ENCODE measurements at places on chromosomes 6 and 20.
A peak's percentile ranks its signal among the peaks of the same experiment; 100 is the strongest.

- DNase-seq = no peak
Measured at GRCh38 chr6:13407709-13408695, 79.4 kb downstream of the GFOD1 start.

- peak; percentile 32 for DNase-seq
Measured at GRCh38 chr20:47985092-47985850, 200.0 kb upstream of the SULF2 start.

GRCh38 chr6:69343851-69344250 lies 453.0 kb downstream of the LMBRD1 start:
- no peak for DNase-seq

- no peak for DNase-seq
Measured at GRCh38 chr6:31178143-31179041, 7.9 kb upstream of the POU5F1 start.

DNA sequence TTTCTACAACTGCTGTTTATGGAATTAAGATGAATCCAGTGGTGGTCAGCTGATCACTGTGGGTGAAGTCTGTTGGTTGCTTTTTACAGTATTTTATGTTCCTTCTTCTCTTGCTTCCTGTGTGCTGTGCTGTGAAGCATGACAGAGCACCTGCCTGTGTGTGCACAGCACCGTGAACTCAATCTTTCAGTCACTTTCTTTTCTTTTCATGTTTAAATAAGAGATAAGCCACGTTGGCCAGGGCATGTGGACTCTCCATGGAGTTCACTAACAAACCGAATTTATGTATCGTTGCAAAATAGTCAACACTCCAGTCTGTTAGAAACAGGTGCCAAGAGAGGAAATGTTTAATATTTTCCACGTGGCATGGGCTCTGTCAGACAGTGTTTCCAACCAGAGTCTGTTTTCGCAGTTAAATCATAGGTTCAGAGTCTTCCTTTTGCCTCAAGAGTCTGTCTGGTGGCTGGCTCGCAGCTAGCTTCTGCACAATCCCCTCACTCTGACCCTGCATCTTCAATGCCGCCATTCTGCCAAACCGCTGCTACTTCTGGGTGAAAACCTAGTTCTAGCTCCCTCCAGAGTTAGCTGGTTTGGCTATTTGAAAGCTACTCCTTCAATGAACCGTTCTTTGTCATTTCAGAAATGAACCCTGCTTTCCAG lies 73.2 kb downstream of the QRSL1 start:
- no peak for DNase-seq

DNA sequence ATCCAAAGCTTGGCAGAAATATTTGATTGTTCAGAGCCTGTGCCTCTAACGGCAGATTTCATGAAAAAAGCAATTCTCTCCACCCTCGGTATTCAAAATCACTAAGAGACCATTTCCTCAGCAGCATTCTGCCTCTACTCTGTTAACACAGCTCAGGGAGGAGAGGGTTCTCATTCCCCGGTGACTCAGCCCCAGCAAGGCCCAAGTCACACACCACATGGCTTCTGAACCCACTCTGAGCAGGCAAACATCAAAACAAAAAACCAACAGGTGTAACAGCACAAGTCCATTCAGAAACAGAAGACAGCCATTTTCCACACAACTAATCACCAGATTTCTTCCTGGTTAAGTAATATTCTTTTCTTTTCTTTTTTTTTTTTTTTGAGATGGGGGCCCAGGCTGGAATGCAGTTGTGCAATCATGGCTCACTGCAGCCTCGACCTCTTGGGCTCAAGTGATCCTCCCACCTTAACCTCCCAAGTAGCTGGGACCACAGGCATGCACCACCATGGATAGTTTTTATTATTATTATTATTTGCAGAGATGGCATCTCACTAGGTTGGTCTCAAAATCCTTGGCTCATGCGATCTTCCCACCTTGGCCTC lies 55.4 kb downstream of the GFOD1 start:
- DNase-seq = no peak

DNA sequence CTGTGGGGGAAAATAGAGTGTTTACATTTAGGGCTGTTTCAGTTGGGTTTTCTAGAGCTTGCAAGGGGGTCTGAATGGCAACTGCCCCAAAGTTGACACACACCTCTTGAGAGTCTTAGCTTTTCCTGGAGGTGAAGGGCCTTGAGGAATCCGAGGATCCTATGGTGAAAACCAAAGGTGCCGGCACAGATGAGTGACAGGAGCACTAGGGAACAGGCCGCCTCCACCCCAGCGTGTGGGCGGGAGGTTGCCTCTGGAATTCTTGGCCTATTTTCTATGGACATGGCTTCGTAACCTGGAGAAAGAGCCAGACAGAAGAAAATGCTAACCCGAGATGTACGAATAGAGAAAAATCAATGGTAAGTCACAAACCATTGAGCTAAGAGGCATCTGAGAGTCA lies 283.2 kb upstream of the FOXQ1 start:
- no peak for DNase-seq

- DNase-seq = no peak
Measured at GRCh38 chr6:34466242-34467185, 638 bp downstream of the PACSIN1 start.

- DNase-seq = no peak
Measured at GRCh38 chr6:169604076-169604475, 97.8 kb downstream of the WDR27 start.

DNA sequence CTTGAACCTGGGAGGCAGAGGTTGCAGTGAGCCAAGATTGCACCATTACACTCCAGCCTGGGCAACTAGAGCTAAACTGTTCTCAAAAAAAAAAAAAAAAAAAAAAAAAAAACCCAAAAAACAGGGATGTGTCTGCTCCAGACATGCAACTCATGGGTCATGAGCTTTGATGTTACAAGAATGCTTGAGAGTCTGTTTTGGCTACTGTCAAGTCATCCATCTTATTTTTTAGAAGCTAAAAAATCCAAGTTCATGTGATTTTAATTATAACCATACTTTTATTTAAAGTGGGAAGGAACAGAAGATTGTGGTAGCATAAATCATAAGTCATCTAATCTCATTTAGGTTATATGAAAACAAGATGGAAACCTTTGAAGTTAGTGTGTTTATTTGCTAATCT lies 120.6 kb downstream of the PDE7B start:
- no peak for DNase-seq

DNA sequence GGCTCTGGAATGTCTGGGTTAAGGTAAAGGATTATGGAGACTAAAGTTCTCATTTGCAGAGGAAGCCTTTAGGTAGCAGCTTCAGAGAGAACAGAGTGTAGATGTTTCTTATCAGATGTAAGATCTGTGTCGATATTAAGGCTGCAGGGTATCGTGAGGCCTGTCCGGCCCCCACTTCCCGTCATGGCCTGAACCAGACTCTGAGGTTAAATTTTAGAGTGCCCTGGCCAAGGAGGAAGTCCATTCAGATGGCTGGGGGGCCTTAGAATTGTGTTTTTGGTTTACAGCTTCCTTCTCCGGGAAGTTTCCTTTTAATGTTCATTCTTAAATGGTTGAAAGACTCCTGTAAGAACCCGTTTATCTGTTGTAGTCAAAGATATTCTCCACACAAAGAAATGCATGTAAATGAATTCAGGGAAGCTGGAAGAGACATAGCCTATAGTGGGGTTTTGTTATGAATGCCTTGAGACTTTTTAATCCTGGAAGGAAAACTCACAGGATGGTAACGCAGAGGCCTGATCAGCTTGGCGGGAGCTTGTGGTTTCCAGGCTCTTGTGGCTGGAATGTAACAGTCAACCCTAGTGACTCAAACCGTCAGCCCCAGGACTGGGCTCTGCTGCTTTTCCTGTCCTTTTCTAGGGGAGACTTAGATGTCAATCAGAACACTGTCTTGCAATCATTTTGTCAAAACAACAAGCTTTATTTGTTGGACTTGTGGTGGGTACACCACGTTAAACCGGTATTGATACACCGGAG lies 34.7 kb downstream of the KIF25 start:
- peak; percentile 35 for DNase-seq

DNA sequence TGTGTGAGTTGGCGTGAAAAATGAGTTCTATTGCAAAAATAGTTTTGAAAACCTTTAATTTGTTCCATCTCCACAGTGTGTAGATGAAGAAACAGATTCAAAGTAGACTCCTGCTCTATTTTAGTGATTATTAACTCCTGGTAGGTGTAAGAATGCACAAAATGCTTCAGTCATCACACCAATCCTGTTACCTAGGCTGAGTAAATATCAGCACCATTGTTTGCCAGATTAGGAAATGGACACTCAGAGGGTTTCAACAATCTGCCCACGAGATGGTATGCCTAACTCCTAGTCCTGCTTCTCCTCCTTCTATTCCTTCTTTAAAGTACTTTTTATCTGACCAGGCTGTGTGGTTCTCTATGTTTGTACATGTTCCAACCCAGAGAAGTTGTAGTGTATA lies 108.9 kb upstream of the AHI1 start:
- no peak for DNase-seq

GRCh38 chr6:168372889-168373288 lies 53.3 kb upstream of the DACT2 start:
- no peak for DNase-seq

- peak; percentile 67 for DNase-seq
Measured at GRCh38 chr20:63652192-63652980, 838 bp downstream of the STMN3 start.

GRCh38 chr20:37922016-37922415 lies 19.1 kb downstream of the VSTM2L start:
- no peak for DNase-seq

- no peak for DNase-seq
Measured at GRCh38 chr6:13302751-13303667, 25.3 kb downstream of the TBC1D7 start.

GRCh38 chr20:24489631-24490260 lies 20.3 kb downstream of the SYNDIG1 start:
- no peak for DNase-seq

- DNase-seq = no peak
Measured at GRCh38 chr6:83432636-83433035, 1.8 kb upstream of the ME1 start.

DNA sequence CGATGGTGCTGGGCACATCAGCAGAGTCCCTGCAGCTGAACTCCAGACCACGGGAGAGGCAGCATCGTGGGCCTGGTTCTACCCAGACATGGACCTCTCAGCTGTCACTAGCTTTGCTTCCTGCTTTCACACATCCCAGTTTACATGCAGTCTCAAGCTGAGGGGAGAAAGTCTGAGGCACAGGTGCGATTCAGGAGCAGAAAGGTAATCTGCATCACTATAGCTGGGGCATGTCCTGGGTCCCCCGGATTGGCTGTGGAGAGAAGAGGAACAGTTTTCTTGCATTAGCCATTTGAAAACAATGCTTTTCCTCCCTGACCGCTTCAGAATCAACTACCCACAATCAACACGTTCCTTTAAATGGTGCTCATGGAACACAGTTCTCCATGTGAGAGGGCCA lies 59.9 kb downstream of the PLAGL1 start:
- no peak for DNase-seq

GRCh38 chr20:19451231-19451922 lies 238.9 kb downstream of the SLC24A3 start:
- DNase-seq = no peak

DNA sequence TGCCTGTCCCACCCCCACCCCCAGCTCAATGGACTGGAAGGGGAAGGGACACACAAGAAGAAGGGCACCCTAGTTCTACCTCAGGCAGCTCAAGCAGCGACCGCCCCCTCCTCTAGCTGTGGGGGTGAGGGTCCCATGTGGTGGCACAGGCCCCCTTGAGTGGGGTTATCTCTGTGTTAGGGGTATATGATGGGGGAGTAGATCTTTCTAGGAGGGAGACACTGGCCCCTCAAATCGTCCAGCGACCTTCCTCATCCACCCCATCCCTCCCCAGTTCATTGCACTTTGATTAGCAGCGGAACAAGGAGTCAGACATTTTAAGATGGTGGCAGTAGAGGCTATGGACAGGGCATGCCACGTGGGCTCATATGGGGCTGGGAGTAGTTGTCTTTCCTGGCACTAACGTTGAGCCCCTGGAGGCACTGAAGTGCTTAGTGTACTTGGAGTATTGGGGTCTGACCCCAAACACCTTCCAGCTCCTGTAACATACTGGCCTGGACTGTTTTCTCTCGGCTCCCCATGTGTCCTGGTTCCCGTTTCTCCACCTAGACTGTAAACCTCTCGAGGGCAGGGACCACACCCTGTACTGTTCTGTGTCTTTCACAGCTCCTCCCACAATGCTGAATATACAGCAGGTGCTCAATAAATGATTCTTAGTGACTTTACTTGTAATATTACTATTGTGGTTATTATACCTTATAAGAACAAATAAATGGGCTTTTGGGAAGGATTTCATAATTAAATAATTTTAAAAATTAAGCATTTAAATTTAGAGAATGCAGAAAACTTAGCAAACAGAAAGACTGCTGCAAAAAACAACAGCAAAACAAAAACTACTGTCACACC lies 8.4 kb downstream of the CDKN1A start:
- no peak for DNase-seq

DNA sequence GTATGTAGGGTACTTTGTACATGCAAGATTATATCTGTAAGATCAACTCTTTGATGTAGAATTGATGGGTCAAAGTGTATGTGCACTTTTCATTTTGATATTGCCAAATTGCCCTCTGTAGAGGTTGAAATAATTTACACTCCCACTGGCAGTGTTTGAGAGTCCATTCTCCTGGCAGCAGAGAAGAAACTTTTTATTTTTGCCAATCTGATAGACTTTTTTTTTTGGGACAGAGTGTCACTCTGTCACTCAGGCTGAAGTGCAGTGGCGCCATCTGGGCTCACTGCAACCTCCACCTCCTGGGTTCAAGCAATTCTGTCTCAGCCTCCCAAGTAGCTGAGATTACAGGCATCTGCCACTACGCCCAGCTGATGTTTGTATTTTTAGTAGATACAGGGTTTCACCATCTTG lies 199.2 kb downstream of the ZFAND3 start:
- no peak for DNase-seq

- peak; percentile 82 for DNase-seq
Measured at GRCh38 chr20:36050436-36051317, 82.3 kb downstream of the CNBD2 start.

GRCh38 chr20:57756921-57757320 lies 47.1 kb upstream of the PMEPA1 start:
- DNase-seq = no peak

Measured in neural progenitor cell (in vitro differentiated cells).